GM19239 (cell line): ENCODE measurements at places on chromosomes 7 and 10.

DNA sequence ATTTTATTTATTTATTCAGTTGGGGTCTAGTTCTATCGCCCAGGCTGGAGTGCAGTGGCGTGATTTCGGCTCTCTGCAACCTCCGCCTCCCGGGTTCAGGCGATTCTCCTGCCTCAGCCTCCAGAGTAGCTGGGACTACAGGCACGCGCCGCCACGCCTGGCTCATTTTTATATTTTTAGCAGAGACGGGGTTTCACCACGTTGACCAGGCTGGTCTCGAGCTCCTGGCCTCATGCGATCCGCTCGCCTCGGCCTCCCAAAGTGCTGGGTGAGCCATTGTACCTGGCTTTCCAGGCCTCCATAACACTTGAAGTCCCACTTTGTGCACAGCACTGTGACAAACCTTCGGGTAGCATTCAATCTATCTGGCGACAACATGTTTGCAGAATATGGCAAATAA is 1.0 kb upstream of the DCLRE1C start:
- DNase-seq, result no peak

DNA sequence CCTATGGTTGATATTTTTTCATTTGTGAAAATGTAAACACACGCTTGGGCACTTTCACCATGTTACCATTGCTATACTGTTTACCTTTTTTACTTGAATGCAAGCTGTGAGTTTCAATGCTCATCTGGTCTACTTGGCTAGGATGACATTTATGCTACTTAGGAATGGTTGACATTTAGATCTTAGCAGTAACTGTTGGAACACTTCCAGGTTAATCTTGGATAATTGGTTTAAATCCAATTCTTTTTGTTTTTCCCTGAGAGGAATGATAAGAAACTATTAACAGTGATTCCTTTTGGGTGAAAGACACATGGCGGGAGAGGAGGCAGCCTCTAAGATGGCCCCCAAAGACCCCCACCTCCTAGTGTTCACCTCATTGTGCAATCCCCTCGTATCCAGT is 51.4 kb upstream of the AMPH start:
- no peak for DNase-seq

DNA sequence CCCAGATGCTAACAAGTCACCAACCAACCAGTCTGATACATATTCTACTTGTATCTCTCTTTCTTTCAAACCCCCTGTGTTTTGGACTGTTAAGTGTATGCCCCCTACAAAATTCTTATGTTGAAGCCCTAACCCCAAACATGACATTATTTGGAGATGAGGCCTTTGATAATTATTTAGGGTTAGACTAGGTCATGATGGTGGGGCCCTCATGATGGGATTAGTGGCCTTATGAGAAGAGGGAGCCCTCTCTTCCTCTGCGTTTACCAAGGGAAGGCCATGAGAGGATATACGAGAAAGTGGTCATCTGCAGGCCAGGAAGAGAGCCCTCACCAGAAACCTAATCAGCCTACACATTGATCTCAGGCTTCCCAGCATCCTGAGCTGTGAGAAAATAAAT is 2.5 kb downstream of the RAPGEF5 start:
- DNase-seq, result no peak

DNA sequence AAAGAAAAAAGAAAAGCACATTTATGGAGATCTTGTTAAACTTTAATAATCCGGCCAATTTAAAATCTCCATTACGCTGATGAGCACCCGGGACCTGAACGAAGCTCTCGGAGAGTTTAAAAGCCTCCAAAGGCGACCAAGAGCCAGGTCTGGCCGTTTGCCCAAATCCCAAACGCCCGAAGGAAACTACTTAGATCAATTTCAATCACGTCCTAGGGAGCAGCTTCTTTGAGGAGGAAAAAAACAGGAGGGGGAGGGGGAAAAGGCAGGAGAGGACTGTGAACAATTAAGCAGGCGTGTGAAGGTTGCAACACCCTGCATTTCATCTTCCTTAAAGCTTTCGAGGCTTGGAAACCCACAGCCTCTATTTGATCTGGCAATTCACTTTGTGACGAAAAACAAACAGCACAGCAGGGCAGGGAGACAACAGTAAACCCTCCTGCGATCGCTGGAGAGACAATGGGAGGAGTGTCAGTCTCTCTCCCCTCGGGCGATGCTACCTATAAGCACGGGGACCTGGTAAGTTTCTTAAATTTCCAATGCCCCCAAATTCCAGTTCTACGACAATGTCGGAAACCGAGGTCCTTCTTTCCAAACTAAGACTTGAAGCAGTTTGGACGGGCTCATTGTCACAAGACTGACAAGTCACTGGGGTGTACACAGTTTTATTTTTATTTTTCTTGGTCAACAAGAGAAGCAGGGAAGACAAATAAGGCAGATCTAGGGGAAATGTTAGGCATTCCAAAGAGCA is 1.2 kb downstream of the KLF6 start:
- DNase-seq, result no peak

DNA sequence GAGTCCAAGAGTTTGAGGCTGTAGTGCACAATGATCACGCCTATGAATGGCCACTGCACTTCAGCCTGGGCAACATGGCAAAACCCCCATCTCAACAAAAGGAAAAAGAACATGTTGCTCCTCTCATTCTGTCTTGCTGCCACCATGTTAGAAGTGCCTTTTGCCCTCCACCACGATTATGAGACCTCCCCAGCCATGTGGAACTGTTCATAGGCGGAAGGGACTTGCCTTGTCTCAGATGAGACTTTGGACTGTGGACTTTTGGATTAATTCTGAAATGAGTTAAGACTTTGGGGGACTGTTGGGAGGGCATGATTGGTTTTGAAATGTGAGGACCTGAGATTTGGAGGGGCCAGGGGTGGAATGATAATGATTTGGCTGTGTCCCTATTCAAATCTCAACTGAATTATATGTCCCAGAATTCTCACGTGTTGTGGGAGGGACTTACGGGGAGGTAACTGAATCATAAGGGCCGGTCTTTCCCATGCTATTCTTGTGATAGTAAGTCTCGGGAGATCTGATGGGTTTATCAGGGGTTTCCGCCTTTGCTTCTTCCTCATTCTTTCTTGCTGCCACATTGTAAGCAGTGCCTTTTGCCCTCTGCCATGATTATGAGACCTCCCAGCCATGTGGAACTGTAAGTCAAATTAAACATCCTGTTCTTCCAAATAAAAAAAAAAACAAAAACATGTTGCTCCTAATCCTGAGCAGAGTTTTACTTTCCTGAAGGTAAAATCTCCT is 22.3 kb downstream of the DLG5 start:
- no peak for DNase-seq

DNA sequence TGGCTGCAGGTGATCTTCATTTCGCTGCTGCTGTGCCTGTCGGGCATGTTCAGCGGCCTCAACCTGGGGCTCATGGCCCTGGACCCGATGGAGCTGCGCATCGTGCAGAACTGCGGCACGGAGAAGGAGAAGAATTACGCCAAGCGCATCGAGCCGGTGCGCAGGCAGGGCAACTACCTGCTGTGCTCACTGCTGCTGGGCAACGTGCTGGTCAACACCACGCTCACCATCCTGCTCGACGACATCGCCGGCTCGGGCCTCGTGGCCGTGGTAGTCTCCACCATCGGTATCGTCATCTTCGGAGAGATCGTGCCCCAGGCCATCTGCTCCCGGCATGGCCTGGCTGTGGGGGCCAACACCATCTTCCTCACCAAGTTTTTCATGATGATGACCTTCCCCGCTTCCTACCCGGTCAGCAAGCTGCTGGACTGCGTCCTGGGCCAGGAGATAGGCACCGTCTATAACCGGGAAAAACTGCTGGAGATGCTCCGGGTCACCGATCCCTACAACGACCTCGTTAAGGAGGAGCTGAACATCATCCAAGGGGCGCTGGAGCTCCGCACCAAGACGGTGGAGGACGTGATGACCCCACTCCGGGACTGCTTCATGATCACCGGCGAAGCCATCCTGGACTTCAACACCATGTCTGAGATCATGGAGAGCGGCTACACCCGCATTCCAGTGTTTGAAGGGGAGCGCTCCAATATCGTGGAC is 1.3 kb downstream of the CNNM2 start:
- no peak for DNase-seq

DNA sequence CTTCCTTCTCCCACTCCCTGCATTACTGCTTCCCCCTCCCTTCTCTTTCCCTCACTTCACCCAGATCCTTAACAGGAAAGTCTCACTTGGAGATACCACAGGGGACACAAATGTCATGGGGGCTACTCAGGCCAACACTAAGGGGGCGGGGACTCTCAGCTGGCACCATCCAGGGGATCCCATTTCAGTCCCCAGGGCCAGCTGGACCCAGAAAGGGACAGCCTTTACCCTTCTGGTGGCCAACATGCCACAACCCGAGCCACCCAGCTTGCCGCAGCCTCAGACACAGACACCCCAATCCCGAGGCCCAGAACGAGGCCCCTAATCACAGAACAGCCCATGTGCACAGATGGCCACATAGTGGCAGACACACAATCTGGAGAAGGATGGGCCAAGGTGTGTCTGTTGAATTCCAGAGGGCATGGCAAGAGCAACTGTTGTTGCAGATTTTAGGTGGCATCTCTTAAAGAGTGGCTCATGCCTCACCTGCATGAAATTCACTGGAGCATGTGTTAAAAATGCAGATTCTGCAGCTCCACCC is 5.6 kb downstream of the CAMK2G start:
- DNase-seq, result no peak

GRCh38 chr10:103467406-103467805 is 8.7 kb upstream of the CALHM1 start:
- DNase-seq, result no peak

DNA sequence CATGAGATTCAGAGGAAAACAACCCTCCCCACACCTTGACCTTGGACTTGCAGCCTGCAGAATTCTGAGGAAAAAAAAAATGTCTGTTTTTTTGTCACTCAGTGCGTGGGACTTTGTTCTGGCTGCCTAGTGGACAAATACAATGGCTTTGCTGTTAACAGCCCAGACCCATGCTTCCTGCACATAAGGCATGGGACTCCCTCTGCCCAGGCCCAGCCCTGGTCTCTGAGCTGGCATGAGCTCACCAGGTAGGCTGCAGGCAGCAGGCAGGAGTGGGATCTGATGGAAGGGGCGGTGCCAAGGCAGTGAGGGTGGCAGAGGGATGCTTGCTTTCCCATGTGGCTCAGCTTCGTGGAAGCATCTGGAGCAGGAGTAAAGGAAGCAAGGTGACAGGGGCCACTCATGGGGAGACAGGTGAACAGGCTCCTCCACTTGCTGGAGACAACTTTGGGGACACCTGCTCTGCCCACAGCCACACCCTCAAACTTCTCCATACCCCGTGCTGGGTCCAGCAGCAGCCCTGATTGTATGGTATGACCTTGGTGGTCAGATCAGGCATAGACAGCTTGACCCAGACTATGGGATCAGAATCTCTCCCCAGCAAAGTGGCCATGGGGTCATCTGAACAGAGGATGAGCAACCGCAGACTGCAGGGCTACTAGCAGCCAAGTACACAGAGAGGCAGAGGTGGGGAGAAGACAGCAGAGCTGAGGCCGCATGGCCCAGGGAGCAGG is 27.0 kb downstream of the ANXA8 start:
- DNase-seq, result no peak

DNA sequence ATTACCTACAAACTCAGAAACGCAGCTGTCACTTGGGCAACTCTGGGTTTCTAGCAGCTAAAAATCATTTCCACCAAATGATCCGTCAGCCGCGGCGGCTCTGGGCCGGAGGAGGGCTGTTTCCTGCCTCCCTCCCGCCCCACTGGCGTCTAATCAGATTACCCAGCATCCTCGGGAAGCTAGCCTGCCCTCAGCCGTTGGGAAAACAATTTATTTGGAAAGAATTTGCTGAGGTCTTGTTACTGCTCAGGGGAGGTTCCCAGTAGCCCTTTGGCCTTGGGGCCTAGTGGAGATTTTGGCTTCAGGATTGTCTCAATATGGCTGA is 65.0 kb upstream of the ADGRA1 start:
- no peak for DNase-seq

DNA sequence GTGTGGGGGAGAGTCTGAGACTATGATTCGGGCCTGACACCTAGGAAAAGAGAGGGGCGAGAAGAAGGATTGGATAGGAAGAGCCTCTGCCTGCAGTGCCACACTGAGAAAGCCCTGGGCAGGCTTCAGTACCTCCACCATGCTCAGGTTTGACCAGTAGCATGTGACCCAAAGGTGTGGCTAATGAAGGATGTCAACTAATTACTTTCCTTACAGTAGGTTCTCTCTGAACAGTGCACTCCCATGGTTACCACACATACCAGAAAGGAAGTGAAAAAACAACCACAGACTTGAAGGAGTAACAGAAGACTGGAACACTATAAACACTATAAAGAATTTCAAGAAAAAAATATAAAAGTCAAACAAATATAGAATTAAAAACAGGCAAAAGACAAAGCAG is 46.2 kb downstream of the SEM1 start:
- DNase-seq, result peak; percentile 2

DNA sequence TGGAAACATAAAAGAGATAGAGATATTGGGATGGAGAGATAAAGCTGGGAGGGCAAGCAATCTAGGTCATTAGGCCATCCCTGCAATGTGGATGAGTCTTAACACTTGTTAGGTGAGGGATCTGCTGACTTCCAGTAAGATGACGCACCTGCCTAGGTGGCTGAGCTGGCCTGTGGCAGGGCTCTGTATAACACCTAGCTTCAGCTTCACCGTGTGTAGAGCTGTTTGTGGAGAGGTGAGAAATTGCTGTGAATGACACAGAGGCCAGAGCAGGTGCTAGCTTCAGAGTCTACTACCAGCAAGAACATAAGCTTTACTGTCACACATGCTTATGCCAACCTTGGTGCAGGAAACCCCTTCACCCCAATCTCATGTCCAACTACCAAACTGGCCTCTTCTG is 1010.0 kb downstream of the TYW1 start:
- no peak for DNase-seq

GRCh38 chr7:104642560-104642959 is 314.2 kb downstream of the LHFPL3 start:
- no peak for DNase-seq
